ENCODE measurements at places on chromosomes 7 and 10.

DNA sequence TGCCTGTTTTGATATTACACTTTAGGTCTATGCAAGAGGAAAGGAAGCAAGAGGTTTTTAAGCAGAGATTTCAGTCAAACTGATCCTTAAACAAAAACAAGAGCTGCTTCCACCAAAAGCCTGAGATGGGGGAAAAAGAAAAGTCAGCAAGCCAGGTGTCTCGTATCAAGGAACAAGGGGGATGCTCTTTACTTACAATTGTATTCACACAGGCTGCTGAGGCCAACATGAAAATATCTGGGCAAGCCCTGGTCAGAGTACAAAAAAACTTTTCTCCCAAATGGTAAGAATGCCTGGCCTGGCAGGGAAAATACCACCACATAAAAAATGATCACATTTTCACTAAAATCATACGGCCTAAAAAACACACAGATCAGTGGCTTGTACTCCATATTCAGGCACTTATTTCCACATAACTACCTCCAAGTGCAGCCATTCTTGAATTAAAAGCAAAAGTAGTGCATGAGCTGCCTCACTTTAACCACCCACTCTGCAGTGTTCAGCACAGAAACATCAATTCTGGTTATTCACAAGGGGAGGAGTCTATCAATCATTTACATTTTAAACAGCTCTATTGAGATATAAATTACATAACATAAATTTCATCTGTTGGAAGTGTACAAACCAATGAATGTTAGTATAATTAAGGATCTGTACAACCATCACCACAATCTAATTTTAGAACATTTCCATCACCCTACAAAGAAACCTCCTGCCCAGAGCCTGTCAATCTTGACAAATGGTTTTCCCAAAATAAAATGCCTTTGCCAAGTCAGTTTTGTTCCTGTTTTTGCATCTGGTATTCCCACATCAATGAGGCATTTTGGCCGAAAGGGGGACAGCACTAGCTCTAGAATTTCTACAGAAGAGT, 70.2 kb downstream of the GRB10 start:
- DNase-seq = no peak

GRCh38 chr7:26038201-26038990, 113.6 kb upstream of the NFE2L3 start:
- DNase-seq = no peak

- no peak for DNase-seq
These were observed 63.7 kb downstream of the ZNRF2 start for GRCh38 chr7:30348083-30348560.

DNA sequence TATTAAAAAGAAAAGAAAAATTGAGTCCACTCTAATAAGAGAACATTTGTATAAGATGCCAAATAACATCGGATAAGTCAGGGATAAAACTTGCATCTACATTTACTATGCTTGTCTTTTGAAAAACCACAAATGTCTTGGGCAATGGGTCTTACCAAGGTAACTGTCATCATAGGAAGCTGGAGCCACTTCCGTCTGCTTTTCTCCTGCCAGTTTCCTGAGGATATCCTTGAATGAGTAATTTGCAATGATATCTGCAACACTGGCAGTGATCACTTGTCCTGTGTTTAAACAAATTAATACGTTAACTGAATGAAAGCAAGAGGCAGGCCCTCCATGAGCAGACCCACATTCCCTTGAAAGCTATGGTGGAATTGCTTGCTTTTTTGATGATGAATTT, 47.3 kb downstream of the ITGA8 start:
- no peak for DNase-seq

DNA sequence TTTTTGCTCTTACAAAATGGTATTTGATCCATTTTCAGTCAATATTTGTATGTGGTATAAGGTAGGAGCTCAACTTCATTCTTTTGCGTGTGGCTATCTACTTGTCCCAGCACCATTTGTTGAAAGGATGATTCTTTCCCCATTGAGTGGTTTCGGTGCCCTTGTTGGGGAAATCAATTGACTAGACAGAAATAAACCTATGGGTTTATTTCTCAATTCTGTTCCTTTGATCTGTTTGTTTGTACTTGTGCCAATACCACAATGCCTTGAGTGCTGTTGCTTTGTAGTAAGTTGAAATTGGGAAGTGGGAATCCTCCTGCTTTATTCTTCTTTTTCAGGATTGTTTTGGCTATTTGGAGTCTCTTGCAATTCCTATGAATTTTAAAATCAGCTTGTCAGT, 41.0 kb downstream of the SNX10 start:
- DNase-seq = no peak

- DNase-seq = no peak
These were observed 23.9 kb upstream of the PNLIPRP3 start for GRCh38 chr10:116403740-116404250.

GRCh38 chr10:125761961-125762360, 13.7 kb downstream of the MMP21 start:
- no peak for DNase-seq

GRCh38 chr10:1434912-1435692, 302.2 kb downstream of the ADARB2 start:
- DNase-seq = no peak

- no peak for DNase-seq
These were observed 1.6 kb downstream of the SPOCK2 start for GRCh38 chr10:72086466-72087391.

DNA sequence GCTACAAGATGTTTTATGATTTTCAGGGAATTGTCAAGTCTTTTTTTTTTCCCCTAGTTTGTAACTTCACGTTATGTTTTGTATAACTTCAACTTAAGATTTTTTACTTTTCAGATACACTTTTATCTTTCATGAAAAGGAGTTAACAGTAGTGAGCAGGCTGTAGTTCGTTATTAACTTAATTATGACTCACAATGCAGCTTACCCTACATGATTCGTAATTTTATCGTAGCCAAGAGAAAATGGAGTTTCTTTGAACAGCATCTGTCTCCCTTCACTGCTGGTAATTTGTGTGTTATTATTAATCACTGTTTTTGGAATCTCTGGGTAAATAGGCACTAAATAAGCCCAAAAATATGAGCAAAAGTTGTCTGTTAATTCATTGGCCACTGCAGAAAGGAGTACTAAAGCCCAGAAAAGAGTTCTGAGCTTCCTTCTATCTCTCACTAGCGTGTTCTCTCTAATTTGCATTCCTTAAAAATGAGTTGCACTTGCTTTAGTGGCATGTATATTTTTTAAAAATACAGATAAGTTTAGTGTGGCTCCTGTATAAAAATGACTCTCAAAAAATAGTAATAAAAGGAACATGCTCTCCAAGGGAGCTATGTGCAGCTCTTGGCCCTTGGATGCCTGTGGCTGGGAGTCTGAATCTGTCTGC, 36.1 kb downstream of the RALA start:
- no peak for DNase-seq

GRCh38 chr10:23457632-23458417, 18.9 kb downstream of the OTUD1 start:
- no peak for DNase-seq

DNA sequence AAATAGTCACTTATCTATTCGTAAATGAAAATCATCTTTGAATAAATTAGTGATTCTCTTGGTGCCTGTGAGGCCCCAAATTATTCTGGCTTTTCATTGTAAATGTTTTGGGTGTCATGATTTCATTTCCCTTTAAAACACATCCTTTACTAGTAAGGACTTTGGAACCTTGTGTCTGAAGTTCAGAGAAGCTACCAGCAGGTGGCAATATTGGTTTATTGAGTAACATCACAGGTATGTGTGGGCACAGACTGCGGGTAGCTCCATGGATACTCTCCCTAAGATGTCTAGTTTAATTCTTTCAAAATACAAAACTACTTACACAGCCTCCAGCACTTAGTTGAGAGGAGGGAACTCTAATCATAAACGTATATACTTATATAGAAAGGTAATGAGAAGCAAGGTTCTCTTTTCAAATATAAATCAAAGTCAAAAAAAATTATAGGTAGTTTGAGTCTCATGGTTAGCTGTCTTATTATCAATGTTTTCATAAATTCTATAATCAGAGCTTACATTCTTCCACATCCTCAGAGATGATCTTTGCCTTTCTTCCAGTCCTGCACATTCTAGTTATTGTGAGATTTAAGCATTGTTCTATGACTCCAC, 449.6 kb downstream of the GRM8 start:
- peak; percentile 72 for DNase-seq
